Activated T-helper 17 cell treated with anti-CD3 and anti-CD28 coated beads, Interleukin-2, amount 50 U/mL, for 72 hours (primary cell): ENCODE measurements at places on chromosomes 1 and 21.

- ATAC-seq, result no peak
Observed at GRCh38 chr1:207284209-207284897, 37.1 kb upstream of the CD55 start.

GRCh38 chr1:182889997-182890396 is 50.9 kb downstream of the DHX9 start:
- ATAC-seq, result peak; percentile 52

- no peak for ATAC-seq
Observed at GRCh38 chr1:44949286-44949685, 37.1 kb downstream of the EIF2B3 start.

- no peak for ATAC-seq
Observed at GRCh38 chr1:41418857-41419583, 57.8 kb downstream of the FOXO6 start.

- no peak for ATAC-seq
Observed at GRCh38 chr1:152348447-152348846, 11.4 kb downstream of the FLG2 start.

DNA sequence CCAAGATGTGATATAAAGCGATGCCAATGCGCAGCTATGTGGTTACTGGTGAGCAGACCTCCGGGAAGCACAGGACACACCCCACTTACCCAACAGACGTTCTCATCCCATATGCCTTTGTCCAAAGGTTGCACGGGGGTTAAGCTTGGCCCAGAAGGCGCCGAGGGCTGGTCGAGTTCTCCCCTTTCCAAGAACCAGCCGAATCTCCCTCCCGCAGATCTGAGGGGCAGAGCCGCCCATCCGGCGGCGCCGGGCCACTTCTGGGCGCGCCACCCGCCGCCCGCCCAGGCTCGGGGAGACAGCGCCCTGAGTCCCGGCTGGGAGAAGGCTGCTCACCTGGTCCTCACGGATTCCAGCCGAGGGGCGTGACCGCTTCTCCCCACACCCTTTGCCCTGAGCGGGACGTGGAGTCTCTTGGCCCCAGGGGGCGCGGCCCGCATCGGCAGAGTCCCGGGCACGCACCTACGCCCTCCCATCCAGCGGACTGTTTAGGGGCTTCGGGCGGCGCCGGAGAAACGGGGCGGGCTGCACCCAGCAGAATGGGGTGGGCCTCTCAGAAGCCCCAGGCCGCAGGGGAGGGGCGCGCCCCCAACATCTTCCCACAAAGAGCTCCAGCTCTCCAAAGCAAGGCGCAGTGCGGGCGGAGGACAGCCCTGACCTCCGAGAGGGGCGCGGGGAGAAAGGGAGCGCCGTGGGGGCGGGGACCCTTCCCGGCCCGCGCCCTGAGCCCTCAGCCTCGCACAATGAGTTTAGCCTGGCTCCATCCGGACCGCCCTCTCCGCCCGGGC is 615 bp downstream of the GPR161 start:
- no peak for ATAC-seq

DNA sequence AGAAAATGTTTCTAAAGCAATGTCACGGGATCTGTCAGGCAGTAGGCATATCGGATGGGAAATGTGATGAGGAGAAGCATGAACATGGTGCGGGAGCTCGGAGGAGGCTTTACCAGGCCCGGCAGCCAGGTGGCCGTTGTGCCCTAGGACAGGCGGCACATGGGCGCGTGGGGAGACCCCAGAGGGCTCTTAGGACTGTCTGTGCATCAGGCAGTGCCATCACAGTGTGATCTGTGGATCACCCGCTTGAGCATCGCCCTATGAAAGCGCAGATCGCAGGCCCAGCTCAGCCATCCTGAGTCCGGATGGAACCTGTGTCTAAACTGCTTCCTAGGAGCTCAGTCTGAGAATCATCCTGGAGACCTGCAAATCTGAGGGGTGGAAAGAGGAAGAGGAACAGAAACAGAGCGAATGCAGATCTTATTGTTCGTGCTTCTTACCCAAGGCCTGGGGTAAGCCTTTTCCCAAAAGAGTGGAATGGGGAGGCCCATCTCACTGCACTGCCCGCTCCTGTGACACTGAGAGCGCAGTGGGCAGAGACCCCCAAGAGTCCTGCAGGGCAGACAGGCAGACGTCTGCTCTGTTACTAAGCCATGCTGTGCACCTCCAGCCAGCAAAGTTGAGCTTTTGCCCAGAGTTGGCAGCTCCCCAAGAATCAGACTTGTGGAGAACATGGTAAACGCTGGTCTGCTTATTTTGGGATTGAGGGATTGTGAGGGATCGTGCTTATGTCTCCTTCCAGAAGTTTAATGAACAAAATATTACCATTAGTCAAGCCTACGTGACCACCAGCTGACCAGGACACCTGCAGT is 251.0 kb downstream of the RHOU start:
- no peak for ATAC-seq

DNA sequence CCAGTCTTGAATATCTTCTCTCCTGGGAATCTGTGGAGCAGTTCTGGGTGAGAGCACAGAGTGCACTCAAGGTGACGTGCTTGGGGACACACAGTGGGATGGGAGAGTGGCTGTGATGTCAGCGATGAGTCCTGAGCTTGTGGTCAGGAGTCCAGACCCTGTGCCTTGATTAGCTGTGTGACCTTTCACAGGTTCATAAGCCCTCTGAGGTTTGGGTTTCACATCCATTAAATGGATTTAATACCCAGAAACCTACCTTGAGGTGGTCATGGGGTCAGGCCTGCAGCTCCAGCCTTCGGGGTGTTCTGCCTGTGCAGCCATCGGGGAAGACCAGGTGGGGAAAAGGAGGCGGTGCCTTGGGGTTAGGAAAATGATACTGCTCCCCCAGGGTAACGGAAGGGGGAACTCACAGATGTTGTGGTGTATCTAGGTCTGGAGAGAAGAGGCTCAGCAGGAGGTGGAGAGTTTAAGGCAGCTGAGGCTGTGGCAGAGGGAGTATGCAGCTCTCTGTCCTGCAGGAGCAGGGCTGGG is 38.5 kb upstream of the ETV3 start:
- ATAC-seq, result no peak

- no peak for ATAC-seq
Observed at GRCh38 chr1:25936947-25937346, 30.7 kb upstream of the STMN1 start.

DNA sequence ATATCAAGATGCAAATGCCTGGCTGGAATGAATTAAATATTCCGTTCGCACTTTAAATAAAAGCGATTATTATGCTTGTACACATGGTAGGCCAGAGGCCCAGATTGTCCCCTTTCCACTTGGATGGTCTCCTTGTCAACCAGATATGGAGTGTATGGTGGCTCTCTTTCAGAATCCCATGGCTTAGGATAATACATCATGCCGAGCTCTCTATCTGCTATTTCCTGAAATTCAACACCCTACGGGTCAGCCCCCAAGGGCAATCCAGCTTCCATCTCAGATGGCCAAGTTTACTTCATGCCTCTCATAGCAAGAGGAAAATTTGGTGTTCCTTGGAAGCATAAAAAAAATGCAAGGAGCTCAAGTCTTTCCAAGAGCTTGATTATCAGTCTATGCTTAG is 25.4 kb upstream of the FMO1 start:
- ATAC-seq, result no peak

DNA sequence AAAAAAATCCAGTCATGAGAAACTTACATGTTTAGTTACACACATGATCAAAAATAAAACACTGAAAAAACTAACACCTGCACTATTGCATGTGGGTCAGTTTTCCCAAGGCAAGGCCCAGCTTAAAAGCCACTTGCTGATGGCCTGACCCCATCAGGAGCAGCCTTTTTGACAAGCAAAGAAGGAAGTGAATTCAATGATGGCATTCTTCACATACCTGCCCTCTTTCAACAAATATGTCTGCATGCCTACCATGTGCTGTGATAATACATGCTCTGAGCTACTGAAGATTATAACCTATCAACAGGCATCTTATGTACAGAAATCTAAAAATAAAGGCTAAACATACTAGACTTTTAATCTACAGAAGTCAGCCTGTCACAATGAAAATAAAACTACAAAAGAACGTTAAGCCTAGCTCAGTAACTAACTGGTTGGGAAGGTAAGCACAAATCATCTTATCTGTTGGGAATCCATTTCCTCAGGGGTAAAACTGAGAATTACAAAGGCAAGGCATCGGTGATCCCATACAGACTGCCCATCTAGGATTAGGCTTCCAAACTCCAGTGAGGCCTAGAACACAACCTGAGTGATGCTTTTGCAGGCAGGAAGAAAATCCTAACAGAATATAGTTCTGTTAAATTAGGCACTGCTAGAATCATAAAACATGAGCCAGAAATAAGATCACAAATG is 14.5 kb downstream of the SORT1 start:
- ATAC-seq, result no peak

GRCh38 chr1:153032677-153033308 is 1.8 kb downstream of the SPRR1B start:
- peak; percentile 39 for ATAC-seq

- ATAC-seq, result no peak
Observed at GRCh38 chr21:39531840-39532239, 80.1 kb downstream of the SH3BGR start.

DNA sequence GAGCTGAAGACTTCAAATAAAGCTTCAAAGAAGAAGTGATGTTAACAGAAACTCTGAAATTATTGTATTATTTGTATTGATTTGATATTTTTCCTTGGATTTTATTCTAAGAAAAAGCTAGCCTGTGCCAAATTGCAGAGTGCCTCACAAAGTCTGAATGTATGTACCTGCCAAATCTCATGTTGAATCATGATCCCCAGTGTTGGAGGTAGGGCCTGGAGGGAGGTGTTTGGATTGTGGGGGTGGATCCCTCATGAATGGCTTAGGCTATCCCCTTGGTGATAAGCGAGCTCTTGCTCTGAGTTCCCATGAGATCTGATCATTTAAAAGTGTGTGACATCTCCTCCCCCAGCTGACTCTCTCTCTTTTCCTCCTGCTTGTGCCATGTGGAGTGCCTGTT is 43.6 kb downstream of the ACKR1 start:
- ATAC-seq, result no peak

DNA sequence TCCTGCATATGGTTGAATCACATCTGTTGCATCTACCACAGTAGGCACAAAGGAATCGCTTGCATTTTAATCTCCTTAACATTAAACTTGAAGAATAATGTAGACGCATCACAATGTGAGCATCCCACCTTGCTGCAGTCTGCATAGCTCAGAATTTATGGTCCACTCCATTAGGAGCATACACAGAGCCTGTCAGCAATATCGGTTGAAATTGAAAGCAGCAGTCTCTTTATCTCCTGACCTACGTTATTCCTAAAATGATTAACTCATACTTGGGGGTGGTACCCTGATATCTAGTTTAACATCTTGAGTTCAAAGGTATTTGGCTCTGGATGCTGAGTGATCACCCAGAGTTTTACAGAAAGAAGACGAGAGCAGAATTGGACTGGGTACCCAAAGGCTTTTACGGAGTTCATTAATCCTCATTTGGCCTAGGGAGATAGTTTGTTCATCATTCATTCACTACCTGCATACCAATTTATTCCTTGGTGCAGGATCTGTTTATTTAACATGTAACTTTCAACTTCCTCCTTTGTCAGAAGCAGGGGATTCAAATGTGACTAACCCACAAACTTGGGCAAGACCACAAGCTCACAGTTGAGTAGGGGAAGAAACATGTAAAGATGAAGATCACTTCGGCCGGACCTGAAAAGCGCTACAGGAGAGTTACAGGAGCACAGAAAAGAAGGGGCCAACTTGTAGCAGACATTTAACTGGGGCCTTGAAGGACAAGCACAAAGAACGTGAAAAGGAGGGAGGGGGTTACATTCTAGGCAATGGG is 187.9 kb downstream of the DAB1 start:
- no peak for ATAC-seq

DNA sequence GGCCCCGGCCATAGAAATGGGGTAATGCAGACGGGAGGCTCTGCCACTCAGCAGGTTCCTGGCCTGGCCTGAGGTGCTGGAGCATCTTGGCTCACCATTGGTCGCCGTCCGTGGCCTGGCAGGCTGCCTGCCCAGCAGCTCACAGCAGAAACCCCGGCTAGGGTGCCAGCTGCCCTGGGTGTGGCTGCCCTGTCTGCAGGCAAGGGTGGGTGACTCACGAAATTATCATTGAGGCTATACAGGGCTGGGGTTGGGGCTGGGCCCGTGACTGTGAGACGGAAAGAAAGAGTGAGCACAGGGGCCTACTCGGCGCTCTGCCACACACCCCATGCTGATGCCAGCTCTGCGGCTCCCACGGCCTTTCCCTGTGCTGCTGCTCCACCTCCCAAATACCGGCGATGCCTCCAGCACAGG is 8.0 kb upstream of the PKP1 start:
- ATAC-seq, result no peak

- no peak for ATAC-seq
Observed at GRCh38 chr1:39107341-39108290, 81.5 kb downstream of the NDUFS5 start.

- ATAC-seq, result peak; percentile 42
Observed at GRCh38 chr1:158506369-158506987, 34.5 kb downstream of the OR10R2 start.

DNA sequence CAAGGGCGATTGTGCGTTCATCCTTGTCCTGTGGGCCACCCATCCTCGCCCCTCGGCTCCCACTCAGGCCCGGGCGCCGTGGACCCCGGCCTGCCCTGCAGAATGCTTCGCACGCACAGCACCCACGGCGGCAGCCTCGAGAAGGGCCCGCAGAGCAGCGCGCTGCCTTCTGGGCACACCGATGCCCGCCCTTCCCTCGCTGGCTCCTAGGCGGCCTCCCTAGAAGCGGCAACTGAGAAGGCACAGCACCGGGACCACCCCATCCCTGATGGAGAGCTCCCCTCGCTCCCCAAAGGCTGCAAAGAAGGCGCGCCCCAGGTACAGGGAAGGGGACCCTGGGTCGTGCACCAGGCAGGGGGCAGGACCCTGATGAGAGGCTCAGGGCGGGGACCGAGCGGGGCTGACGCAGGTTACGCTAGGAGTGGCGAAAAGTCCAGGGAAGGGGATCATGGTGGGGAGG is 971 bp downstream of the CAPZB start:
- ATAC-seq, result no peak
